ENCODE measurements at places on chromosomes 6 and 20.

DNA sequence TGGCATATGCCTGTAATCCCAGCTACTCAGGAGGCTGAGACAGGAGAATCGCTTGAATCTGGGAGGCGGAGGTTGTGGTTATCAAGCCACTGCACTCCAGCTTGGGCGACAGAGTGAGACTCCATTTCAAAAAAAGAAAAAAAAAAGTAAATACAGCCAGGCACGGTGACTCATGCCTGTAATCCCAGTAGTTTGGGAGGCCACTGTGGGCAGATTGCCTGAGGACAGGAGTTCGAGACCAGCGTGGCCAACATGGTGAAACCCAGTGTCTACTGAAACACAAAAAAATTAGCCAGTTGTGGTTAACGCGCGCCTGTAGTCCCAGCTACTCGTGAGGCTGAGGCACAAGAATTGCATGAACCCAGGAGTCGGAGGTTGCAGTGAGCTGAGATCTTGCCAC lies 1.5 kb upstream of the NINL start:
- no peak for DNase-seq

DNA sequence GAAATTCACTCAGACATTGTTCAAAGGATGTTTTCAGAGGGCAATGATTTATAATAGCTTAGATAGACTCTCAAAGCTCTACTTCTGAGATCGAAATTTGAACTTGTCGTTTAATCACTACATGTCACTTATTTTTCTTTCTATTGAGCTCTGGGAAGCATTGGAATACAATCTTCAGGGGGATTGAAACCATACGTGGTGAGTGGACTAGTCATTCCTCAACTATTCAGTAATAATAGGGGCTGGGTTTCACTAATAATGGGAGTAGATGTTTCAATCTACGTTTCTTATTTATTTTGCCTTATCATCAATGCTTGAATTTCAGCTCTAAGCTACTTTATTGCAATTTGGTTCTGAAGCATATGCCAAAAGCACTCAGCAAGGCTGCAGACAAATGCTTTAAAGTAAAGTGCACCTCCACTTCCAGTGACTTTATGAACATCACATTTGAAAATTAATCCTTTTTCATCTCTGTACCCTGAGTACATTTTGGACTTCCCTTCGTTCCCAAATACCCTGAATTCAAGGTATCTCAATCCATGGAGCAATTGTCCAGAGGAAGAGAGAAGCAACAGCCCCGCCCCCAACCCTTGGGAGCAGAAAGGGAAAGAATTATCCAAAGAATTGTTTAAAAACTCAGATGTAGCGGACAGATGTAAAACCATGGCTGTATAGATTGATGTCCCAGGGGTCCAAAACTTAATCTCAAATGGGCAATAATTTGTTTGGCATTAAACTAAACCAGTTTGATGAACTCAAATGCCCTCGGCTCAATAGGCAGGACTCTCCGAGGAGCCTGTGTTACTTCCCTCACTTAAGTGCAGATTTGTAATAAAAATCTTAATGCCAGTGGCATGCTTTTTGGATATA lies 68.1 kb downstream of the HFE start:
- DNase-seq: no peak

- DNase-seq: no peak
Observed at GRCh38 chr6:47007657-47008396, 34.3 kb downstream of the ADGRF1 start.

DNA sequence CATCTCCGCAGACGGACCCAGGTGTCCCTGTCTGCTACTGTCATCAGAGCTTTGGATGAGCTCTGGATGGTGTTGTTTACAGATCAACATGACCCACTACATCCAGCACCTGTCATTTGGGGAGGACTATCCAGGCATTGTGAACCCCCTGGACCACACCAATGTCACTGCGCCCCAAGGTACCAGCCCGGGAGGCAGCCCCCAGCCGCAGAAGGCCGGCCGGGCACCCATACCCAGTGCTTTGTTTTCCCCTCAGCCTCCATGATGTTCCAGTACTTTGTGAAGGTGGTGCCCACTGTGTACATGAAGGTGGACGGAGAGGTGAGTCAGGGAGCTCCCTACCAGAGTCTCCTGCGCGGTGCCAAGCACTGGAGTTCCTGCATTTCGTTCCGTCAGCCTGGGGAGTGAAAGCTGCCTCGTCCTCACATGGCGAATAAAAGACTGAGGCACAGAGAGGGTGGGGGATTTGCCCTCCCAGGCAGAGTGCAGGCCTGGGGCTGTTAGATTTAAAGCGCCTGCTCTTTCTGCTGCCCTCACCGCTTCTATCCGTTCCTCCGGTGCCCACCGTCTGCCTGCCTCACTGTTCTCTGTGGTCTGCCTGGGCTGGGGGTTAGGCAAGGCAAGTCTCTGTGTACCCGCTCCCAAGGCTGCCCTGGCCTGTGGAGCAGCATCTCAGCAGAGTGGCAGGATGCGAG lies 14.2 kb downstream of the ERGIC3 start:
- no peak for DNase-seq

DNA sequence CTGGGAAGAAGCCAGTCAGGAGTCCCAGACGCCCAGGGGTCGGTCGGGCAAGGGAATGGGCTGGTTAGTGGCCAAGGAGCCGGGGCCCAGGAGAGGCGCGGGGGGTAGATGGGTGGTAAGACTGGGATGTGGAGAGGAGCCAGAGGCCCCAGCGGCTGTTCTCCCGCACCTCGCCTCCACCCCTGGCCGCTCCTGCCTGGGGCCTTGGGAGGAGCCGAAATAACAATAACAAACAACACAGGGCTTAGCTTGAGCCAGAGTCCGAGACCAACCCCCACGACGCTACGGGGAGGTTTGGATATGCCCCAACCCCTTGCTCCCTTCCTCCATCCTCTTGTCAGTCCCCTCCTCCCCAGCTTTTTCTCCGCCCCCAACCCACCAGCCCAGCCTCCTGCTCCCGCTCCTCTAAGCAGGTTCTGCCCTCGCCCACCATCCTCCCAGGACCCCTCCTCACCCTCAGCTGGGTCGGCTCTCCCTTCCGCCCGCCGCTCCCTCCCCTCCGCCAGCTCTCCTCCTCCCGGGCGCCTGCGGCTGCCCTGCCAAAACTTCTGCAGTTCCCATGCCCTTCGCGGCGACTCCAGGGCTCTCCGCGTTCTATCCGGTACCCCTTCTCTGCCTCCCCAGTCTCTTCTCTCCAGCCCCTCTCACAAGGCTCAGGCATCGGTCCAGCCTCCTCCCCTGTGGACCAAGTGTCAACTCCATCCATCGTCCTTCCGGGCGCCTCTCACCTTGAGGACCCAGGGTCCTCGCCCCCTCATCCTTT lies 1.1 kb downstream of the RNF39 start:
- no peak for DNase-seq

GRCh38 chr6:37777272-37777834 lies 42.2 kb upstream of the ZFAND3 start:
- no peak for DNase-seq

GRCh38 chr20:41697861-41698559 lies 79.8 kb upstream of the CHD6 start:
- DNase-seq: no peak

DNA sequence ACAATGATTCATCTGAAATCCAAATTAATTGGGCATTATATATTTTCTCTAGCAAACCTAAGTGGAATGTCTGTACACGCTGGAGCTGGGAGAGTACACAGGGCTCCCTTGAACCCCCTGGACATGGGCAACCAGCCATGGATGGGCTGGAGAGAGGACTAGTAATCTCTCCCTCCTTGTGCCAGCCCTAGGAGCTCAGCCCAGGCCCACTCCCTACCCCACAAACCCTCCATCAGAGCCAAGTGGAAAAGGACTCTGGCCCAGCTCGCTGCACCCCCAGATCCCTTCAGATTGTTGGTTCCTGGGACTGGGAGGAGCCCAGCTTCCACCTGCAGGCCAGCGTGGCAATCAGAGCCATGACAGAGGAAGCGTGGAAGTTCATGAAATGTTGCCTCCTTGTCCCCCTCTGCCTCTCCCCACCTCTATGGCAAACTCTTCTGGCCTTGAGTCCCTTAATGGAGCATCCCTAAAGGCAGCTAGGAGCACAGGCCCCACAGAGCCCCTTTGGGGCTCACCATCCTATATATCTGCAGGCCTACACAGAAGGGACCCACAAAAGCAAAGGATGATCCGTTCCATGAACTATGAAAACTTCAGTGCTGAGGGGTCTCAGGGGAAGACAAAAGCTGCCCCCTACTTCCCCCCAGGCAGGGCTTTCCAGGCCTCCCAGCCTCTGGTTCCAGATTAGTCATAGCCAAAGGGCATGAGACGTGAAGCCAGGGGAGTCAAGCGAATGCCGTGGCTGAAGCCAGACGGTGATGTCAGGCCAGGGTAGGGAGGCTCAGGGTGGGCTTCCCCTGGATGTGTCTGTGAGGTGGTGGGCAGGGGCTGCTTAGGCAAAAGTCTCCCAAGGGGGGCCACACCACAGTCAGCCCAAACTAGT lies 126.4 kb upstream of the MAFB start:
- no peak for DNase-seq

GRCh38 chr6:90989763-90990162 lies 402.9 kb upstream of the MAP3K7 start:
- DNase-seq: no peak

GRCh38 chr6:144654506-144654905 lies 369.4 kb downstream of the UTRN start:
- DNase-seq: no peak

DNA sequence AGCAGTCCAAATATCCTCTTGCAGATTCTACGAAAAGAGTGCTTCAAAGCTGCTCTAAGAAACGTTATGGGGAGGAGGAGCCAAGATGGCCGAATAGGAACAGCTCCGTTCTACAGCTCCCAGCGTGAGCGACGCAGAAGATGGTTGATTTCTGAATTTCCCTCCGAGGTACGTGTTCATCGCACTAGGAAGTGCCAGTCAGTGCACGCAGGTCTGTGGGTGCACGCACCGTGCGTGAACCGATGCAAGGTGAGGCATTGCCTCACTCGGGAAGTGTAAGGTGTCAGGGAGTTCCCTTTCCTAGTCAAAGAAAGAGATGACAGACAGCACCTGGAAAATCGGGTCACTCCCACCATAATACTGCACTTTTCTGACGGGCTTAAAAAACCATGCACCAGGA lies 272.1 kb upstream of the DEFB115 start:
- DNase-seq: no peak

GRCh38 chr20:57746832-57747404 lies 37.1 kb upstream of the PMEPA1 start:
- no peak for DNase-seq

DNA sequence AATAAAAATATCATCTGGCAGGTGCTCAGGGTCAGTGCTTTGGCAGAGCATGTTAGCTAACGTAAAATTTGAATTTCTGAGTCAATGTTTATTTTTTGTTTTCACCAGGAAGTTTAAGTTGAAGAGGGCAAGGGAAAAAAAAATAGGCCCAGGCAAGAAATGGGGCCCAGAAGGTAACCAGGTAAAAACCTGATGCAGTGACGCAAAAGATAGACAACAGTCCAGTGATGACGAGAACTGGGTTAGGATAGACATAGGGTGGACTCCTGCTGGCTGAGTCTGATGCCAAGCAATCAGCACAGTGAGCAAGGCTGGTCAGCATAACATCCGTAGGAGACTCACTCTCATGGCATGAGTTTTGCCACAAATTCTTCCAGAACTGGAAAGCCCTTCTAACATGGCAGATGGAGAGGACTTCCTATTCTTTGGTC lies 42.2 kb downstream of the ZHX3 start:
- no peak for DNase-seq

DNA sequence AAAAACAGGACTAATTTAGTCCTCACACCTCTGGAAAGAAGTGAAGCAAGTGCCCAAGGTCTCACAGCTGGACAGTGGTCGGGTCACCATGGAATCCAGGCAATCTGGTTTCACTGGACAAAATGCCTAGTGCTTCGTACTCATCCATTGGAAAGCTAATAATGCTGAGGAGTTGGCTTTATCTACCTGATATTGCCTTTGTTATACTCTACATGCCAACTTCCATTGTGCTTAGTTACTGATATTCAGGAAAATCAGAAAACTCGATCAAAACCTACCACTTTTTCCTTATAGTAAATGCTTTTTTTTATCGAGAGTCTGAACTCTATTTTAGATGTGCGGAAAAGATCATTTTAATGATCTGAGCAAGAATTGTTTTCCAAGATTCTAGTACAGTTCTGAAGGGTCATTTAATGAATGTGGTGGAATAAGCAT lies 966 bp downstream of the CFAP206 start:
- no peak for DNase-seq

DNA sequence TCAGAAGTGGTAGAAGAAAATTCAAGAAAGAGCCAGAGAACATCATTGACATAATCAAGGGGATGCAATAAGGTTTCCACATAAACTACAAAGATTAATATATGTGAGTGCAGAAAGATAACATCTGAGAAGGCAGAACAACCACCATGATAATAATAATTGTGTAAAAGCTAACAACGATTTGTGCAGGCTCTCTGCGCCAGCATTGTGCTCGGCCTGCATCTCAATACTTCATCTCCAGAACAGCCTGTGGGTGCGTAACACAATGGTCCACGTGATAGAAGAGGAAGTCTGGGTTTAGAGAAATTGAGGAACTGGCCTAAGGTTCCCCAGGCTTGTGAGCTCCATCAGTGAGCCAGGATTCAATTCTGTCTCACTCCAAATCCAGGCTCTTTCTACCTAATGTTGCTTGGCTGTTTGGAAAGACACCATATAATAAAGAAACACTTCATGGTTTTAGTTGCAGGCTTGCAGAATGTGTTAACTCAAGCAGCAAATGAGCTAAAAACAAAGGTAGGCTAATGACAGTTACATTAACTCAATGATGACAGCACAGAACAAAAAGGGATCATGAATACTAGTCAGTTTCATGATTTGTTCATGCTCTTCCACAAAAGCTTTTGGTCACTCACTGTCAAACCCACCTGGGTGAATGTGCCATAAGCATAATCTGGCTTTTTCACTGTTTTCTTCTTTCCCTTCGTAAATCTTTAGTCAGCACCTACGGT lies 71.2 kb downstream of the LY86 start:
- no peak for DNase-seq

DNA sequence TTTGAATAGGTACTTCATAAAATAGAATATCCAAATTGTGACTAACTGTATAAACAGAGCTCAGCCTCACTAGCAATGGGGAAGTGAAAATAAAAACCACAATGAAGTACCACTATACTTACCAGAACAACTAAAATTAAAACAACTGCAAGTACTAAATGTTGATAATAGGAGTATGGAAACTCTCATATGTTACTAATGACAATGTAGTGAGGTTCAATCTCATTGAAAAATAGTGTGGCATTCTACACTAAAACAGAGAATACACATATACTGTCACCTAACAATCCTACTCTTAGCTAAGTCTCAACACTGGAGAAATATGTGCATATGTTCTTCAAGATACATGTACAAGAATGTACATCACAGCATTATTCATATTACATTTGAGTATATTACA lies 132.0 kb upstream of the CARMIL1 start:
- DNase-seq: no peak

DNA sequence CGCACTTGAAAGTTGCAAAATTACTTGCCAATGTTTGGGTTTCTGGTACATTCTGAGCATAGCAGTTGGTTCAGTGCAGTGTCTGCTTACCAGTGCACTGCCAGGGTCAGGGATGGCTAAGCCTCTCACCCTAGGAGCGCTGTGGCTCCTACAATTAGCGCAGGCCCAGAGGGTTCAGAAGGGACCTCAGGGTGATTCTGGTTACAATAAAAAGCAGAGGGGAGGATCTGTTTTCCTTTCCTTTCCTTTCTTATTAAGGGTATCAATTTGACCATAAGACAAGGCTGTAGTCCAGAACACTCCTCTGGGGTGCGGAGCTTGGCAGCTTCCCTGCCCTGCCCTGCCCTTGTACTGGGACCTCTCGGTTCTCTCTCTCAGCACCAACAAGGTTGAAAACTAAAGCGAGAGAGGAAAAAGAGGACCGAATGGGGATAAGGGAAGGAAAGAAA lies 2.6 kb downstream of the MAFB start:
- DNase-seq: no peak

Data from keratinocyte (primary cell).